ENCODE measurements at places on chromosomes 6 and 20. TPM values are rescaled to one million over a fixed set of nuclear protein-coding genes. Genes with fewer than 3 reads are reported as not detected.
A peak's percentile ranks its signal among the peaks of the same experiment; 100 is the strongest.

DNA sequence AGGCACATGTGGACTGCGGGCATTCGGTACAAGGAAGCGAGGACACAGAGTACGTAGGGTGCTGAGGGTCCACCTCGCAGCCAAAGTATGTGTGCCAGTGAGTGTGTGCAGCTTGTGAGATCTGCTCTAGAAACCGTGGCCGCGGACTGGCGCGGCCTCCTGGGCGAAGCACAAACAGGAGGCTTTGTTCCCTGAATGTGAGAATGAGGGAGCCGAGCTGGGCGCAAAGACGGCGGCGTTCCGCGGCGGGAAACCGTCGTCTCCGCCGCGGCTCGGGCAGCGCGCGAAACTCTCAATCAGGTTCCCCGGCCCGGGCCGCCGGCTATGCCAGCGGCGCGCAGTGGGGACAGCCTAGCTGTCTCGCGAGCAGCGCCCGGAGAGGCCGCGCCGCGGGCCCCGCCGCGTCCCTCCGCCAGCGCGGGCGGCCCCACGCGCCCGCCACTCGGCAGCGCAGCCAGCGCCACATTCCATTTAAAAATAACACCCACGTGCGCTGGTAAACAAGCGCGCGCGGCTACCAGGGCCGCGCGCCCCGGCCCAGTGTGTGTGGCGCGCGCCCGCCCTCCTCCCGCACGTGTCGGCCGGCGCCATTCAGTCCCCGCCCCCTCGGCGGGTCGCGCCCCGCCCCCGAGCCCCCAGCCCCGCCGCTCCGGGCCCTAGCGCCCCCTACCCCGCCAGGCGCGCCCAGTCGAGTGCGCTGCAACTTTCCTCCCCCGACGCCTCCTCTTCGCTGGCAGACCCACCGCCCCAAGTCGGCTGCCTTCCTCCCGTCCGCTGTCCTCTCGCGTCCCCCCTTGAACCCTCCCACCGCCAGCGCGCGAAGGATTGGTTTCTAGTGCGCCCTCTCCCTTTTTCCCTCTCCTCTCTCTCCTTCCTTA, 3.0 kb upstream of the FOXO3 start:
- peaks cover 14% of the 10 kb centered on the region for H3K4me1 ChIP-seq
- peak overlapping the region; percentile 82 for H3K27ac ChIP-seq
- H3K36me3 ChIP-seq = peaks cover 12% of the 10 kb centered on the region
- H3K27me3 ChIP-seq = peaks cover 13% of the 10 kb centered on the region

OVOL2 gene
- not detected for total RNA-seq

GRCh38 chr6:484086-484745, 92.7 kb downstream of the IRF4 start:
- no peaks in the 10 kb centered on the region for H3K4me1 ChIP-seq
- no peak overlapping the region for H3K27ac ChIP-seq
- no peaks in the 10 kb centered on the region for H3K27me3 ChIP-seq
- peak overlapping the region; percentile 22 for H3K4me3 ChIP-seq
- H3K36me3 ChIP-seq = peaks cover 26% of the 10 kb centered on the region

ESR1 gene
- total RNA-seq = 0.05 TPM

GRCh38 chr6:98547634-98548033, 286.7 kb upstream of the POU3F2 start:
- H3K27ac ChIP-seq = no peak overlapping the region
- DNase-seq = no peak
- no peaks in the 10 kb centered on the region for H3K36me3 ChIP-seq
- no peaks in the 10 kb centered on the region for H3K4me1 ChIP-seq

DNA sequence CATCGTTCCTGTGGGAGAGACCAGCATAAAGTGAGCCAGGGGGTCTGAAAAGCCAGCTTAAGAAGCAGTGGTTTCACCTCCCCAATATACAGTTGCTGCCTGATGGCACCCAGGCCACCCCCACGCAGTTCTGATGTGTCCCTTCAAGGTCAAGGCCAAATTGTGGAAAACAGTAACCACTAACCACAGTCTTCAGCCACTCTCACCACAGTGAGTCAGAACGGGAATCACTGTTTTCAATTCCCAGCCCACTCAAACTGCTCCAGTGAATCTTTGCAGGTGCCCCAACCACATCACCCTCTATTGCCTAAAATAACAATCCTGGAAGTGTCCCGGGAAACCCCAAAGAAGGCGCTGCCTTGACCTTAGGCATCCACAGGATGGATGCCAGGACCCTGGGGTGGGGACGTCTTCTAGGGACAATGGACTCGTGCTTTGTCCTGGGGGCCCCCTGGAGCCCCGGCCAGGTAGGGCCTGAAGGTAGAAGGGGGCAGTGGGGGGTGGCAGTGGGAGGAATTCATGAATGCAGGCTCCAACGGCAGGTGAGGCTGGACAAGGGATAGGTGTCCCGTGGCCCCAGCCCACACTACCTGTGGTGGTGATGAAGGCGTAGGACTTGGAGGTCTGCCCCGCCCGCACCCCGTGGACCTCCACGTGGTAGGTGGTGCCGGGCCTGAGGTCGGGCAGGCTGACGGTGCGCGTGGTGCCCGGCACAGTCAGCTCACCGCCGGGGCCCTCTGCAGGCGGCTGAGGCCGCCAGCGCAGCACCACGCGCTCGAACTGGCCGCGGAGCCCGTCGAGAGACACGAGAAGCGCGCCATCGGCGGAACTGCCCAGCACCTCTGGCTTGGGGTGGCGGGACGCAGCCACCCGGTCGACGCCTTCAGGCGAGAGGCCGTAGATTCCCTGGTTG, 22.2 kb downstream of the TNXB start:
- H3K4me3 ChIP-seq = no peak overlapping the region
- no peaks in the 10 kb centered on the region for H3K4me1 ChIP-seq
- no peak overlapping the region for H3K27ac ChIP-seq
- peaks cover 6% of the 10 kb centered on the region for H3K36me3 ChIP-seq
- H3K27me3 ChIP-seq = peaks cover 14% of the 10 kb centered on the region

GRCh38 chr6:149901444-149902140, 3.7 kb upstream of the RAET1E start:
- DNase-seq = no peak
- peaks cover 16% of the 10 kb centered on the region for H3K4me1 ChIP-seq
- H3K36me3 ChIP-seq = no peaks in the 10 kb centered on the region
- H3K27me3 ChIP-seq = peaks cover 6% of the 10 kb centered on the region
- no peak overlapping the region for H3K4me3 ChIP-seq

DNA sequence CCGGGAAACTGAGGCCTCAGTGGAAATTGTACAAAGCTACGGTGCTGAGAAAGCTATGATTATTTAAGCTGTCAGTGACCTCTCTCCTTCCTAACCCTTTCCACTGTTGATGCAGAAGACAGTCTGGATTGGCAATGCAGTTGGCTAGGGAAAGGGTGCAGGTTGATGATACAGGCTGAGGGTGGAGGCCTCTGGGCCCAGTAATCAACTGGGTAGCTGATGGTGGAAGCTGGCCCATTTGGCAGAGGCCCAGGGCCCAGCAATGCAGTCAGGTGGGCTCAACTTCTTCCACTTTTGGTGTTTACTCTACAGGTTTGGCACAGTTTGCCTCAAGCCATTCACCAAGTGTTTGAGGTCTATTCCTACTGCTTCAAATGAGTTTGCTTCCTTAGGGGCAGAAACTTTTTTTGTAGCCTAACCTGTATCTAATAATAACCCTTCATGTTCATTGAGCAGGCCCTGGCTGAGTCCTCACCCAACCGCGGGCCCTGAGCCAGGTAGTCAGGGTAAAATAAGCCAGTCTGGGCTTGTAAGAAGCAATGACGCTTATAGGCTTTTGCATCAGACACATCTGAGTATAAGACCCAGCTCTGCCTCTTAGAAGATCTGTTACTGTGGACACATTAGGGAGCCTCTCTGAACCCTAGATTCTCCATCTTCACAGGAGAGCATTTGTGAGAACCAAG, 12.1 kb downstream of the BCL2L1 start:
- H3K36me3 ChIP-seq = peaks cover 26% of the 10 kb centered on the region
- H3K4me3 ChIP-seq = no peak overlapping the region
- peaks cover 2% of the 10 kb centered on the region for H3K27me3 ChIP-seq

CYP21A2 gene
- total RNA-seq = 0.44 TPM

SLC22A7 gene
- total RNA-seq = not detected

DNA sequence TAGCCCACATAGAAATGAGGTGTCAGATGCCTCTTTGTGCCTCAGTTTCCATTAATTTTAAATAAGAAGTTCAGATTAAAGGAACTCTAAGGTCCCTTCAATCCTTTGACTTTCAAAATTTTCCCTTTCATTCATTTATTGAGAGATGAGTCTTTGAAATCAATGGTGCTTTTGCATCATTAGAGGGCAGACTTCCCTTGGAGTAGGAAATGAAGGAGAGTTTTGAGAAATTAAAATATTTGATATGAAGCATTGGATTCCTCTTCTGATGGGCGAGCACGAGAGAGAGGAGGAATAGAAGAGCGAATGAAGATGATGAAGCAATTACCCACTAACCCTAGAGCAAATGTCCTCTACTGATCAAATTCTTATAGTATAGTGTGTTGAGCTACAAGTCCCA, 105.7 kb downstream of the EDN1 start:
- no peak overlapping the region for H3K4me3 ChIP-seq
- no peak overlapping the region for H3K27ac ChIP-seq
- DNase-seq = no peak
- H3K27me3 ChIP-seq = no peaks in the 10 kb centered on the region
- no peaks in the 10 kb centered on the region for H3K36me3 ChIP-seq
- H3K4me1 ChIP-seq = peaks cover 13% of the 10 kb centered on the region

REV3L gene
- total RNA-seq = 19.7 TPM

OR12D3 gene
- total RNA-seq = not detected

- H3K36me3 ChIP-seq = no peaks in the 10 kb centered on the region
- no peak overlapping the region for H3K4me3 ChIP-seq
- peaks cover 1% of the 10 kb centered on the region for H3K27me3 ChIP-seq
- no peak overlapping the region for H3K27ac ChIP-seq
- no peak for DNase-seq
Observed at GRCh38 chr6:170085475-170086401, 205.1 kb downstream of the DLL1 start.

GRCh38 chr20:7841971-7842310, 98.3 kb downstream of the HAO1 start:
- H3K4me1 ChIP-seq = no peaks in the 10 kb centered on the region
- no peaks in the 10 kb centered on the region for H3K36me3 ChIP-seq
- DNase-seq = no peak
- H3K27ac ChIP-seq = no peak overlapping the region
- peaks cover 2% of the 10 kb centered on the region for H3K27me3 ChIP-seq
- no peak overlapping the region for H3K4me3 ChIP-seq

GRCh38 chr6:36110050-36110449, 20.3 kb upstream of the MAPK13 start:
- H3K27ac ChIP-seq = no peak overlapping the region
- H3K36me3 ChIP-seq = peaks cover 22% of the 10 kb centered on the region
- no peak overlapping the region for H3K4me3 ChIP-seq
- DNase-seq = no peak
- no peaks in the 10 kb centered on the region for H3K4me1 ChIP-seq

DNA sequence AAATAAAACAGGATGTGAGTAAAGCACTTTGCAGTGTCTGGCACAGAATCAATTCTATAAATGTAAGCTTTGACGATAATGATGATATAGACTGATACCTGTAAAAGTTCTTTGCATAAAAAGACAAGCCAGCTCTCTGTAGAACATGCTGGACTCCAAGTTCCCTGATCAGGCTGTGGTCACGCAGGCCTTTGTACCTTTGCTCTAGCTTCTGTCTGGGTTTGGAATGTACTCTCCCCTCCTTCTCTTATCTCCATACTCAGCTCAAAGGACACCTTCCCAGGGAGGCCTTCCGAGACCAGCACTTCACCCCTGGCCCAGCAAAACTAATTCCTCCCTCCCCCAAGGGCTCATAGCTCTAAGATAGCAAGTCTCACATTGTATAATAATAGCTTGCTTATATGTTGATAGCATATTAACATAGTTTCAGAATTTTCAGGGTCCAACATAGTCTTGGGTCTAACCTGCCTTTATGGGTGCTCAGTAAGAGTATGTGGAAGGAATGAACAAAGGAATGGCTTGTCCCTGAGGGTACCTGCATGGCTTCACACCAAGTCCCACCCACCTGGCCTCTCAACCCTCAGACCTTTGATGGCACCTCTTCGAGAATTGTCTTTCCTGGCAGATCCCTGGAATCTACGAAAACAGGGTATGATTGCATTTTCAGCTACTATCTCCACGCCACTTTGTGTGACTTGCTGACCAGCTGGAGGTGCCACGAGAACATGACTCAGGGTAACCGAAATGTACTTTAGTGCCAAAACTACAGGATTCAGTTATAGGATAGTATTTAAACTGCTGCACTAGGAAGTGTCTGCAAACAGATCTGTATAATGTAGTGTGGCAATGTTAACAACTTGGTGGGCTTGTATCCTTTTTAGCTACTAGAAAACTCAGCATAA, 41.7 kb upstream of the PIM1 start:
- DNase-seq = no peak
- peak overlapping the region; percentile 36 for H3K27ac ChIP-seq
- H3K36me3 ChIP-seq = no peaks in the 10 kb centered on the region
- peaks cover 24% of the 10 kb centered on the region for H3K4me1 ChIP-seq
- no peaks in the 10 kb centered on the region for H3K27me3 ChIP-seq

- H3K4me1 ChIP-seq = peaks cover 7% of the 10 kb centered on the region
- no peak for DNase-seq
- H3K36me3 ChIP-seq = no peaks in the 10 kb centered on the region
- no peak overlapping the region for H3K27ac ChIP-seq
Observed at GRCh38 chr20:14953736-14954135, 616.3 kb upstream of the FLRT3 start.

DNA sequence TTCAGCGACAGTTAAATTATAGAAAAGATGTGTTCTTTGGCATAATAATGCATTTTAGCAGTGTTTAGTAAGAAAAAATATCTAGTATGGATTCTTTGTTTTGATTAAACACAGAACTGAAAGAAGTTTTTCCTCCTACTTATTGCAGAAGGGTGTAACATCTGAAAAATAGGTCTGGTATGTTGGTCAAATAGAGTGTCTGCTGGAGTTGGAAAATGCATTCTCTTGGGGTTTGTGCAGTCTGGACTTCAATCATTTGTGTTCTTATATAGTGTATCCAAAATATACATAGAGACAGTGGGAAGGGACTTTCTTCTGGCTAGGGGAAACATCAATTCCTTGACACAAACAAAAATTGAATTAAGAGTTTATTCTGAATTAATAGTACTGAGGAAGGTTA, 132.4 kb upstream of the MAN1A1 start:
- H3K36me3 ChIP-seq = no peaks in the 10 kb centered on the region
- peaks cover 6% of the 10 kb centered on the region for H3K4me1 ChIP-seq
- DNase-seq = no peak
- no peaks in the 10 kb centered on the region for H3K27me3 ChIP-seq
- no peak overlapping the region for H3K4me3 ChIP-seq

TCP11 gene
- total RNA-seq = 0.18 TPM

DNA sequence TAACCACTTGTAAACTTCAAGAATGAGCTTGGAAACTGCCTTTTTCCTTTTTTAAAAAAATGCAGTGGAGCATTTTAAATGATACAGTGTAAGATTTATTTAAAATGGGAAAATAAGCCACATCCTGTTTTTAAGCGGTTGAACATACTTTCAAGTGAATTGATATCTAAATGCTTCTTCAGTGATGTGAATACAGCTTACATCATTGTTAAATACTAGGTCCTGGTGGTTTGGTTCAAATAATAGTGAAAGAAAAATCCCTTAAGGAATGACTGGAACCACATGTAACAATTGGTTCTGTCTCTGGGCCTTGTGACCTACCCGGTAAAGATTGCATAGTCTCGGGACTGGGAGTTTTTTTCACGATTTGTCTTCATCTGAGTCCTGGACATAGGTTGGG, 44.2 kb downstream of the BMP6 start:
- H3K27ac ChIP-seq = no peak overlapping the region
- H3K36me3 ChIP-seq = no peaks in the 10 kb centered on the region
- no peak for DNase-seq
- no peak overlapping the region for H3K4me3 ChIP-seq

SLCO4A1 gene
- 1.4 TPM for total RNA-seq
